NT2/D1 (cell line): ENCODE measurements at places on chromosomes 3 and 15.

DNA sequence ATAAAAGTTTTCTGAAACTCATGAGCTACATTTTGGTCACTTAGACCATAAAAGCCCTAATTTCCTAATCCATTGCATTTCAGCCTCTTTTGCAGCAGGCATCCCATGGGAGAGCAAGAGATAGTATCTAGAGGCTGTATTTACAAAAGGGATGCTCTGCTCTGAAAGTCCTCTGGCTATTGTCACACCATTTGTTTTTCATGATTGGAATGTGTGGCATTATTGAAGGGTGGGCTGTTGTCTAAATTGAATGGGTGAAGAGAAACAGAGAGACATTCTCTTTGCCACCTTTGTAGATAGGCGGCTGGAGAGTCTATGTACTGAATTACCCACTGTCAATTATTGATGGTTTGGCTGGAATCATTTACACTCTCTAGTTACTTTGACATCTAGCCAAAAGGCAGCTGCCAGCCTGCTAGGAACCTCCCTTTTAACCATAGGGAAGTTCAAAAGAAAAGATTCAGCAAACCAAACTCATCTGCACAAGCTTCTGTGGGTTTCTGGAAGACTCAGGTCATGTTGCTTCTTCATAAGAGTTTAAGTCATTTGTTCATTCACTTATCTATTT lies 89.8 kb upstream of the RARB start:
- no peak for DNase-seq

- DNase-seq: no peak
These were observed 7.8 kb downstream of the PAK6 start for GRCh38 chr15:40246496-40247280.

DNA sequence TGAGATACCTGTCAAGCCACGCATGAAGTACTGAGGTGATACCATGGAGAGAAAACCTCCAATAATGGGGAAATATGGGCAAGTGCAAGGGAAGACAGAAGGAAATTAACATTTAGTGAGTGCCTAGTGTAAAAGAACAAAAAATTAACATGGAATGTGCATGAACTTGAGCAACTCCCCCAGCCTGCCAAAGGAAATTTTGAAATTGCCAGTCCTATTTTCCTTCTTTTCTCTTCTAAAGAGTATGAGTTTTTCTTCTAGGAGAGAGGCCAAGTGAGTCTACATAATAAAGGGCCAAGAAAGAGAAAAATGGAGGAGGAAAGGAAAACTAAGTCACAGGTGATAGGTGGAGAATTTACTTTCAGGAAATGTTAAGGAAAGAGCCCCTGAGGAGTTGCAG lies 602.4 kb upstream of the MDFIC2 start:
- DNase-seq: no peak

DNA sequence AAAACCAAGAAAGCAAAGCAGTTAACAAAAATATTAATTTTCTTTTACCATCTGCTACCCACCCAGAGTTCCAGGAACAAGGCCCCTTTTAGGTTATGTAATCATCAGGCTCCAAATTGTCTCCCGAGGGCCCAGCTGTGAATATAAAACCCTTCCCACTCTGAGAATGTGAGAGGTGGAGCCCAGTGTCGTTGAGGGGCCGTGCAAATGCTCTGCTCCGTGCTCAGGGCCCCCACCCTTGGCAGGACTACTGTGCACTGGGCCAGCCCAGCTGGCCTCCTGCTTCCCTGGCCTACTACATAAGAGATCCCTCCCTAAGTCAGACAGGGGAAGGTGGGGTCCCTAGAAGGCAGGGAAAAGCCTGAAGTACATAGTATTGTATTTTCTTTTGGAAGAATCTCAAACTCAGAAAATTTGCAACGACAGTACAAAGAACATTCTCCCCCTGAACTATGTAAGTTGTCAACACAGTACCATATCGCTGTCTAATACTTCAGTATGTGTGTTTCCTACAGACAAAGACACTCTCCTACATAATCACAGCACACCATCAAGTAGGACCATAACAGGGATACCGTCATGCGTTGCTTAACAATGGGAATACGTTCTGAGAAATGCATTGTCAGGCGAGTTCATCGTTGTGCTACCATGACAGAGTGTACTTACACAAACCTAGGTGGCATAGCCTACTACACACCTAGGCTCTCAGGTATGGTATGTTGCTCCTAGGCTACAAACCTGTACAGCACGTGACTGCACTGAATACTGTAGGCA lies 4.4 kb upstream of the CLEC3B start:
- no peak for DNase-seq

GRCh38 chr3:14925729-14926591 lies 21.4 kb upstream of the NR2C2 start:
- peak; percentile 70 for DNase-seq

DNA sequence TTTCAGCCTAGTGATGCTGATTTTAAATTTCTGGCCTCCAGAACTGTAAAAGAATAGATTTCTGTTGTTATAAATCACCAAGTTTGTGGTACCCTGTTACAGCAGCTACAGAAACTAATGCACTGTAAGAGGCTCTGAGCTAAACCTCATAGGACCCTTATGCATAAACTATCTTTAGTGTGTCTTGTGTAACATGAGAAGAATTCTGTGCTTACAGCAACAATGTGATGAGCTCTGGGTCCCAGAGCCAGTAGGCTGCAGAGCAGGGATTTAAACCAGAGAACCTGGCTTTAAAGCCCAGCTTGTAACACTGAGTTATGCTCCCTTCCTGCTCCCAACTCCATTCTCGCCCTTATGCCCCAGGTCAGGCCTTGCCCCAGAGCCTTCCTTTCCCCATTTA lies 113.1 kb downstream of the THSD4 start:
- no peak for DNase-seq

DNA sequence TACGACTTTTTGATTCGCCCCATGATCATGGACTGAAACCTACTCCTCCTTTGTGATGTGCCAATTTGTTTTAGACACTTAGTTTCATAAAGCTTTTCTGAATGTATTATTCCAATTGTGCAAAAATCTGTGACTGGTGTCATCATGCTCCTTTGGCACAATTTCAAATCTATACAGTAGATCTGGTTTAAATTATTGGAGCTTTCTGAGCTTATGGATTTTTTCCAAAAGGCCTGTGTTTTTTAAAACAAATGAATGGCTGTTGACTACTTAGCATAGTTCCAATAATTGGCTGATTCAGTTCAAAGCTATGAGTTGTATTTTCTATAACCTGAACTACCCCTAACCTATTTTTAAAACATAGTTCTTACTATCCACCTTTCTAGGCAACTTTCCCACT lies 282.7 kb downstream of the CNTN3 start:
- no peak for DNase-seq
